Gastrocnemius medialis (tissue), 4 donors: ENCODE measurements at places on chromosomes 2 and 18. TPM values are rescaled to one million over a fixed set of nuclear protein-coding genes. Genes with fewer than 3 reads are reported as not detected.

The TFPI gene
- total RNA-seq, result 91.5 TPM

The CTDP1 gene
- total RNA-seq, result 21.8 TPM

The PIGN gene
- total RNA-seq, result 11.5 TPM

The EHBP1 gene
- 11.1 TPM for total RNA-seq

The TUBA4B gene
- total RNA-seq, result not detected

The STARD6 gene
- not detected for total RNA-seq

The HOXD13 gene
- not detected for total RNA-seq

The REG3A gene
- total RNA-seq, result not detected

The ZAP70 gene
- total RNA-seq, result not detected

The GMCL1 gene
- total RNA-seq, result 3.3 TPM

The POTEI gene
- total RNA-seq, result not detected

- no peaks in the 10 kb centered on the region for H3K36me3 ChIP-seq
- peaks cover 81% of the 10 kb centered on the region for H3K27me3 ChIP-seq
- DNase-seq, result no peak
- H3K27ac ChIP-seq, result no peak overlapping the region
- peak overlapping the region; percentile 37 for H3K4me3 ChIP-seq
- H3K4me1 ChIP-seq, result peaks cover 6% of the 10 kb centered on the region
These were observed 5.4 kb downstream of the SOX11 start for GRCh38 chr2:5697562-5697961.

- no peaks in the 10 kb centered on the region for H3K27me3 ChIP-seq
- DNase-seq, result no peak
- no peaks in the 10 kb centered on the region for H3K4me1 ChIP-seq
- no peaks in the 10 kb centered on the region for H3K36me3 ChIP-seq
- H3K4me3 ChIP-seq, result no peak overlapping the region
These were observed 101.9 kb downstream of the MREG start for GRCh38 chr2:215911301-215912085.

DNA sequence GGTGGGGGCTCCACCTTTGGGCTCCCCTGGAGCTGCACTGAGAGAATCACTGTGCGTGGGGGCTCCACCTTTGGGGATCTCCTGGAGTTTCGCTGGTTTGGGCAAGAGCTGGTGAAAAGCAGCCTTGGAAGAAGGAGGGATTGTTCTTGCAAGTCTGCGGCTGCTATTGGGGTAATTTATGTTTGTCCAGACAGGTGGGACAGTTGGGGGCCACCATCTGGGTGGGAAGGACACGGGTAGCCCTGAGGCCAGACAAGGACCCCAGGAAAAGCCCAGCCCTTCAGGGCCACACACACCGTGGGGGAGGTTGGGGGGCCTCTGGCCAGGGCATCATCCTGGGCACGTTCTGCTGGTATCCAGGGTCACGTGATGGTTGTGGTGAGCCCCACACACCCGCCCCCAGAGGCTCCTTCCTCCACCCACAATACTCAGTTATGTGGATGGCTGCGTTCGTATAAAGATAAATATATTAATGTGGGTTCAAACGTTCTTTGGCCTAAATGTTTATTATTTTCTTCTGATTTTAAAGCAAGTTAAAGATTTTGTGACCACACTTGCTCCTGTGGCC lies 47.7 kb downstream of the TPO start:
- H3K36me3 ChIP-seq, result no peaks in the 10 kb centered on the region
- H3K4me1 ChIP-seq, result no peaks in the 10 kb centered on the region
- DNase-seq, result no peak
- no peak overlapping the region for H3K4me3 ChIP-seq
- no peak overlapping the region for H3K27ac ChIP-seq

- H3K4me3 ChIP-seq, result no peak overlapping the region
- H3K27ac ChIP-seq, result no peak overlapping the region
- peaks cover 38% of the 10 kb centered on the region for H3K4me1 ChIP-seq
- H3K36me3 ChIP-seq, result no peaks in the 10 kb centered on the region
- DNase-seq, result no peak
- no peaks in the 10 kb centered on the region for H3K27me3 ChIP-seq
These were observed 98.2 kb upstream of the TMEM178A start for GRCh38 chr2:39567507-39567906.

GRCh38 chr18:24600076-24600654 lies 139.7 kb downstream of the HRH4 start:
- no peak for DNase-seq
- H3K27me3 ChIP-seq, result no peaks in the 10 kb centered on the region
- no peak overlapping the region for H3K27ac ChIP-seq

GRCh38 chr2:9820020-9820973 lies 23.0 kb upstream of the TAF1B start:
- no peak overlapping the region for H3K4me3 ChIP-seq
- no peaks in the 10 kb centered on the region for H3K36me3 ChIP-seq
- H3K27ac ChIP-seq, result no peak overlapping the region

DNA sequence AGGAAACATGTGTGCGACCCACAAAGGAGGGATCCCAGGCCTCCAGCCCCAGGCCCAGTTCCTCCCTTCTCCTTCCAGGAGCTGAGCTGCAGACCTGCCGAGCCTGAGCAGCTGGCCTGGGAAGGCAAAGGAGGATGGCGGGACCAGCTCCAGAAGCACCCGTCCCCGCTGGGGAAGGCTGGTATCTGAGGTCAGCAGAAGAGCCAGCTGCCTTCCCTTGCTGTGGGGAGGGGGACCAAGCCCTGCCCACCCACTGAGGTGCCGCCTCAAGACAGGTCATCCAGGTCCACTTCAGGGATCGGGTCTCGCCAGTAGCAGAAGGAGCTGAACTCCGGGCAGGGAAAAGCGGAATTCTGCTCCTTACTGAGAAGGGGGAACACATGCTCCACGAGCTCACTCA lies 73.2 kb downstream of the EMILIN2 start:
- H3K27me3 ChIP-seq, result no peaks in the 10 kb centered on the region
- H3K36me3 ChIP-seq, result peaks cover 41% of the 10 kb centered on the region
- no peak overlapping the region for H3K4me3 ChIP-seq
- H3K27ac ChIP-seq, result no peak overlapping the region

GRCh38 chr18:45755934-45756333 lies 32.0 kb downstream of the SLC14A1 start:
- H3K4me3 ChIP-seq, result no peak overlapping the region
- no peaks in the 10 kb centered on the region for H3K27me3 ChIP-seq
- H3K27ac ChIP-seq, result no peak overlapping the region
- no peaks in the 10 kb centered on the region for H3K4me1 ChIP-seq
- DNase-seq, result no peak

- DNase-seq, result no peak
- no peak overlapping the region for H3K4me3 ChIP-seq
- no peak overlapping the region for H3K27ac ChIP-seq
- H3K27me3 ChIP-seq, result no peaks in the 10 kb centered on the region
These were observed 2.4 kb downstream of the GPR45 start for GRCh38 chr2:105243961-105244360.

DNA sequence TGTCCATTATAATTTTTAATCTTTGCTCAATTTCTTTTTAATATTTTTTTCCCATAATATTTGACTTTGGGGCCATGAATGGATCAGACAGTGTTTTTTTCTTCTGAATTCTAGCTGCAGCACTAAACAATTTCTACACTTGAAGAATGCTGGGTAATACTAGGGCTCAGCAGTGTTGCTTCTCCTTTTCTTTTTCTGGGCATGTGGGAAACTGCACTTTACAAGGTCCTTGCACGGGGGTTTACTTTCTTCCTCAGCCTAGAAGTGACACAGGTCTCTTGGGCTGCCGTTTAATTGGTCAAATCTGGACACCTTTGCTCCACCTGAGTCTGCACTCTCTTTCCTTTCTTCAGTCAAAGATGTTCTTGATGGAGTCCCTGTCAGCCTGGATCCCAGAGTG lies 135.4 kb upstream of the APCDD1 start:
- no peaks in the 10 kb centered on the region for H3K4me1 ChIP-seq
- no peak for DNase-seq
- H3K27me3 ChIP-seq, result no peaks in the 10 kb centered on the region
- H3K27ac ChIP-seq, result no peak overlapping the region

GRCh38 chr18:56756966-56757365 lies 105.8 kb downstream of the WDR7 start:
- no peak overlapping the region for H3K4me3 ChIP-seq
- H3K36me3 ChIP-seq, result no peaks in the 10 kb centered on the region
- no peaks in the 10 kb centered on the region for H3K27me3 ChIP-seq
- peak; percentile 13 for DNase-seq
- no peak overlapping the region for H3K27ac ChIP-seq

DNA sequence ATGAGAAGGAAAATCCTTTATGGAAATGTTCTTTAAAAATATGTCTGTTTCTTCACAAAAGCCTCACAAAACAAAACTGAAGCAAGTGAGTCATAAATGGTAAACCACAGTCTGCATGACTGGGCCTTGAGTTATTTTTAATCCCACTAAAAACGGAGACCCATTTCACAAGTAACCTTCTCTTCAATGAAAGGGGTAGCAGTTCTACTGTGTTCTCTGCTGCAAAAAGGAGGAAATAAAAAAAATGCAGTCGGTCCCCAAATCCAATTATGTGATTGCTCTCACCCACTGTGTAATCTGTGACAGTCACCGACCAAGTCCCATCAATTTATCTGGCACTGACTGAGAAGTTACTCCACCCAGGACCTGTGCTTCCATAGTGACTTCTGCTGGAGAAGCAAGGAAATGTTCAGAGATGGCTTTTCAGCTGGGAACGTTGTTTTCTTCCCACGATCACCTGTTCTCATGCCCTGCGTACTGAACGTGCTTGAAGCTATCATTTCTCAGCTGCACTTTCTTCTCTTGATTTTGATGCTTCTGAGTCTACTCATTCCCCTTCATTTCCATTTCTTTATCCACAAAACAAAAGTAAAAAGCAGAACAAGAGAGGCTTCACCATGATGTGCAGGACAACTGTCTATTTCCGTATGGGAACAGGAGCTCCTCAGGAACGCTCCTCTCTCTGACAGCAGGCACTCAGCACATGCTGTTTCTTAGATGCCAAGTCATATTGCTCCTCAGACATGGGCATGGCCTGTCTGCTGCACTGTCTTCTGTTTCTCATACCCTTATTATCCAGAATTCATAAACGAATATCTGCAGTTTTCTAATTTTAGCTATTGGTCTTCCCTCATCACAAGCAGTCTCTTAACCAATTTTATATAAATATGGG lies 80.0 kb upstream of the TMEM200C start:
- H3K4me1 ChIP-seq, result no peaks in the 10 kb centered on the region
- no peaks in the 10 kb centered on the region for H3K36me3 ChIP-seq

DNA sequence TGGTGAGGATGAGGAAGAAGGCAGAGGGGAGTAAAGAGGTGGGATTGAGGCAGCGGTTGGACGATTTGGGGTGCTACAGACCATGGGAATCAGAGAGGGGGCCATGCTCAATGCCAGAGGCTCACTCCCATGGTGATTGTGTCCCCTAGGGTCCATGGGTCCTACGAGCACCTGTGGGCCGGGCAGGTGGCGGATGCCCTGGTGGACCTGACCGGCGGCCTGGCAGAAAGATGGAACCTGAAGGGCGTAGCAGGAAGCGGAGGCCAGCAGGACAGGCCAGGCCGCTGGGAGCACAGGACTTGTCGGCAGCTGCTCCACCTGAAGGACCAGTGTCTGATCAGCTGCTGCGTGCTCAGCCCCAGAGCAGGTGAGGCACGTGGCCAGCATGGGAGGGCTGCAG lies 5.2 kb downstream of the CAPN10 start:
- H3K4me3 ChIP-seq, result no peak overlapping the region
- H3K4me1 ChIP-seq, result peaks cover 27% of the 10 kb centered on the region
- no peaks in the 10 kb centered on the region for H3K27me3 ChIP-seq
- H3K36me3 ChIP-seq, result no peaks in the 10 kb centered on the region
- no peak overlapping the region for H3K27ac ChIP-seq

GRCh38 chr2:71561441-71562267 lies 108.3 kb downstream of the DYSF start:
- H3K27ac ChIP-seq, result no peak overlapping the region
- H3K36me3 ChIP-seq, result no peaks in the 10 kb centered on the region
- no peaks in the 10 kb centered on the region for H3K4me1 ChIP-seq
- DNase-seq, result no peak

- H3K36me3 ChIP-seq, result no peaks in the 10 kb centered on the region
- DNase-seq, result peak; percentile 41
- peak overlapping the region; percentile 79 for H3K4me3 ChIP-seq
- H3K27ac ChIP-seq, result peak overlapping the region; percentile 86
These were observed 1.6 kb downstream of the SETBP1 start for GRCh38 chr18:44682201-44682870.

GRCh38 chr2:64634345-64635267 lies 19.1 kb downstream of the SERTAD2 start:
- DNase-seq, result peak; percentile 37
- no peak overlapping the region for H3K27ac ChIP-seq
- H3K4me3 ChIP-seq, result no peak overlapping the region
- H3K27me3 ChIP-seq, result no peaks in the 10 kb centered on the region
- H3K36me3 ChIP-seq, result peaks cover 26% of the 10 kb centered on the region

GRCh38 chr18:65751155-65752085 lies 608 bp downstream of the CDH7 start:
- no peaks in the 10 kb centered on the region for H3K36me3 ChIP-seq

GRCh38 chr18:49520661-49521145 lies 33.7 kb upstream of the C18orf32 start:
- no peaks in the 10 kb centered on the region for H3K27me3 ChIP-seq
- H3K4me1 ChIP-seq, result no peaks in the 10 kb centered on the region
- no peaks in the 10 kb centered on the region for H3K36me3 ChIP-seq

DNA sequence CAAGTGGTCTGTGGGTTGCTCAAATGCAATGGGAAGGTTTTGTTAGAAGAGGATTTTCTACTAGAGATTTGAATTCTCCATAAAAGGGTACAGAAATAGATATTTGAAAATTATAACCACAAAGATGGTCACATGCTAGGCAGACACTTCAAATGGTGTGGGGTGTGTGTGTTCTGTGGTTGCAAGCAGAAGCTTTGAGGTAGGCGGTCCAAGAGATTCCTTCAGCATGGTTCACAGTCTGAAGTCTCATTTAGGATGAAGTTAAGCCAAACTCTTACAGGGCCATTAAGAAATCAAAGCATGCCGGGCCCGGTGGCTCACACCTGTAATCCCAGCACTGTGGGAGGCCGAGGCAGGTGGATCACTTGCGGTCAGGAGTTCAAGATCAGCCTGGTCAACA lies 38.3 kb upstream of the RMDN2 start:
- DNase-seq, result no peak
- H3K27ac ChIP-seq, result no peak overlapping the region
- no peak overlapping the region for H3K4me3 ChIP-seq
- no peaks in the 10 kb centered on the region for H3K36me3 ChIP-seq

- DNase-seq, result no peak
- H3K4me1 ChIP-seq, result peaks cover 16% of the 10 kb centered on the region
- H3K36me3 ChIP-seq, result no peaks in the 10 kb centered on the region
- no peaks in the 10 kb centered on the region for H3K27me3 ChIP-seq
- H3K27ac ChIP-seq, result peak overlapping the region; percentile 71
- H3K4me3 ChIP-seq, result peak overlapping the region; percentile 83
These were observed 362 bp upstream of the PSTPIP2 start for GRCh38 chr18:46072376-46072867.

GRCh38 chr2:194301946-194302345 lies 1355.1 kb upstream of the SLC39A10 start:
- no peaks in the 10 kb centered on the region for H3K27me3 ChIP-seq
- no peak for DNase-seq
- H3K27ac ChIP-seq, result no peak overlapping the region
- H3K36me3 ChIP-seq, result no peaks in the 10 kb centered on the region

DNA sequence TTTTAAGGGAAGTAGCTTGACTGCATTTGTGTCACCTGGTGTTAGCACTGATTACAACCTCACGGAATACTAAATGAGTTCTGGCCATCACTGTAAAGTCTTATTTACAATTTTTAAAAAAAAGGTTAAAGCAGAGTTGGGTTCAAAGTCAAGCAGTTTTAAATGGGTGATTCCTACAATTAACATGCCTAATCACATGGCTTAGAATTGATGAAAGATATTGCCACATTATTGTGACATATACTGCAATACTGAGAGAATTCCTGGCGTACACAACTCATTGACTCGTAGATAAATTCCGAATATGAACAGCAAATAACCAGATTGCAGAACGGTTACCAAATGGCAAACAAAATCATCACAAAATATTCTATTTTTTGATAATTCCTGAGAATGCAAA lies 34.2 kb downstream of the ROCK2 start:
- H3K27ac ChIP-seq, result peak overlapping the region; percentile 37
- no peak overlapping the region for H3K4me3 ChIP-seq
- peaks cover 76% of the 10 kb centered on the region for H3K4me1 ChIP-seq
